NCI-H526 (cell line): ENCODE measurements at places on chromosomes 3 and 15.

GRCh38 chr15:38854506-38854905 lies 289.9 kb upstream of the RASGRP1 start:
- DNase-seq, result no peak

- peak; percentile 51 for DNase-seq
Measured at GRCh38 chr3:172875039-172875438, 124.5 kb downstream of the ECT2 start.

DNA sequence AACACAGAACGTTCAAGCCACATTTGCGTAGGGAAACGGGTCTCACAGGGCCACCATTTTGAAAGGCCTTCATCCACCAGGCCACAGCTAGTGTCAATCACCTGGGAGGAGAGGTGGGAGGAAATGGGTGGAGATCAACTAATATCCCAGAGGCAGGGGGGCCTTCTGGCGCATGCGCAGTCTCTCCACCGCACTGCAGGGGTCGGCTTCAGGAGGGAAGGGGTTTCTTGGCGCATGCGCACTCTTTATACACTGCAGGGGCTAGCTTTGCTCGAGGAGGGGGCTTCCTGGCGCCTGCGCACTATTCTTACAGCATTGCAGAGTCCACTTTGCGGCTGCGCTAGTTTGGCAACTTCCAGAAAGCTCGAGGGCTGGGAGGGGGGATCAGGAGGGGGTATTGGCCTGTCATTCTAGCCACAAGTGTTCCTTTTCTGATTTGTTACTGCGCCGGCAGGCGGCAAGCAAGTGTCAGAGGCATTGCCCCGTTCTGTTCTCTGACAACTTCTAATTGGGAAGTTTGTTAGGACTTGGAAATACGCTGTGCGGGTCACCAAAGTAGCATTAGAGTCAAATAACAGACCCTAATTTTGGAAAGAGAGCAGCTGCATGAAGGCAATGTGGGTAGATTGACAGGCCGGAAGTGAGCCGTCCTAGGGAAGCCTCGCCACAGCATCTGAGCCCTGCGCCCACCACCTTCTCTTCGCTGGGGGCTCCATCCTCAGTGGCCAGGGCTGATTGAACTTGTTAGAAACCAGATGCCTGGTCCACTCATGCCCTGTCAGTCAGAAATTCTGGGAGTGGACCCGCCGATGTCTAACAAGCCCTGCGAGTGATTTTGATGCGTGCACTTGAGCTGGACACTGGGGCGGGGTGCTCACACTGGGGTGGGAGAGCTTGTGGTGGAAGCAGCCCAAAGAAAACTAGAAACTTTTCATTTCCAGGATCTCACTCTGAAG lies 173.5 kb upstream of the NDN start:
- no peak for DNase-seq

DNA sequence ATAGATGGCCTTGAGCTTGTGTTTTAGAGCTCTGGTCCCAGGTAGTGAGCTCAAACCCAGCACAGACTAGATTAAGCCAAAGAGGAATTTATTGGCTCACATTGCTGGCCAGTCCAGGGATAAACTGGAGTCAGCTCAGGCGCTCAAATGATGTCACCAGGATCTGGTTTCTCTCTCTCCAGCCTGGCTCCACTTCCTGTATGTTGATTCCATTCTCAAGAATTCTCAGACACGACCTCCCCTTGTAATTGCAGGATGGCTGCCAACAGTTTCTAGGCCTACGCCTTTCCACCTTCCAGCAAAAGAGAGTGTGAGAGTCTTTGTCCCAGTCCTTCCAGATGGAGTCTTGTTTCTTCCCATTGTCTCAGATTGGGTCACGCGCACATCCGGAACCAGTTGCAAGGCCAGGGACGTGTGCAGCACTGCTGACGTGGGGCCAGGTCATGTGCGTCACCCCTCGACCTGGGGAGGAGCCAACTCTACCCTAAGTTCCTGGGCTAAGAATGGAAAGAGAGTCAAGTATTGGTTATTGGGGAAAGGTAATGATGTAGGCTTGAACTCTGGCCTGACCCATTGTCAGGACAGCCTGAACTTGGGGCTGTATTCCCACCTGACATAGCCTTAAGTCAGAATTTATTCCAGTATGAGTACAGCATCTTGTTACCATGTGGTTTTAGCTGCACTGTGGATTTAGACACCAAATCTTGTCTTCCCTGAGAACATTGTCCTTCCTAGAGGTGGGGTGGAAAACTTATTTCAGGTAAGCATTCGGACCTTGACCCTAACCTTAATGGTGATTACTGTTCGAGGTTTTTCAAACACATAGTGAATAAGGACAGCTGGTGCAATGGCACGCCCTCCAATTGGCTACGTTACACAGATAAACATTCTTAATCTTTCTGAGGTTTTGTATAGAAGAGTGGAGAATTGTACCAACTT lies 31.6 kb downstream of the CACNA1D start:
- no peak for DNase-seq

DNA sequence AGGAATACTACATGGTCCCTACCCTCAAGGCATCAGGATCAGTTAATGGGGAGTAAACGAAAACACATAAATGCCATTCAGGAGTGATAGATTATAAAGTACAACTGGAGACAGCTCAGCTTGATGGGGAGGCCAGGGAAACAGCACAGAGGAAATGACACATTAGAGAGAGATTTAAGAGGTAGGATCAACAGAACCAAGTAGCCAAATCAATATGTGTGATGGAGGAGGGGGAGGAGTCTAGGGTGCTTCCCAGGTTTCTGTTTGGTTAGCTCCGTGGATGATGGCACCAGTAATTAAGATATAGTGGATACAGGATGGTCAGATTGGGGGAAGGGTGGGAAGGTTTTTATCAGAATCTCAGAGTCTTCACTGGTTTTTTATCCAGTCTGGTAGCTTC lies 229.5 kb upstream of the ROPN1 start:
- DNase-seq, result no peak

DNA sequence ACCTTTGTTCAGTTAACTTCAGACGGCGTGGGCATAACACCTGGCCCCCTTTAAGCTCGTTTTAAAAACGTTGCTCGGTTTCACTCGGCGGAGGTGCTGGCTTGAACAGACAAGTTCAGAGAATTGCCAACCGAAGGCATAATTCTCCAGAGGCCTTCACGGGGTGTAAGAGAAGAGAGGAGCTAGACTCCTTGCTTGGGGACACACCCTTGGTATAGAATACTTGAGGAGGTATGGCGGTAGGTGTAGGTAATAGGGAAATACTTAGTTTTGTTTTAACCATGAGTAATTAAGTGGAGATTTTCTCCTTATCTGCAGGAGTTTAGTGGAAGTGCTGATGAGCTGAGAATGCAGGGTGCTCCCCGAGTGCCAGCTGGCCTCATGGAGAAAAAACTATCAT lies 921 bp downstream of the FBXL2 start:
- DNase-seq, result peak; percentile 45

DNA sequence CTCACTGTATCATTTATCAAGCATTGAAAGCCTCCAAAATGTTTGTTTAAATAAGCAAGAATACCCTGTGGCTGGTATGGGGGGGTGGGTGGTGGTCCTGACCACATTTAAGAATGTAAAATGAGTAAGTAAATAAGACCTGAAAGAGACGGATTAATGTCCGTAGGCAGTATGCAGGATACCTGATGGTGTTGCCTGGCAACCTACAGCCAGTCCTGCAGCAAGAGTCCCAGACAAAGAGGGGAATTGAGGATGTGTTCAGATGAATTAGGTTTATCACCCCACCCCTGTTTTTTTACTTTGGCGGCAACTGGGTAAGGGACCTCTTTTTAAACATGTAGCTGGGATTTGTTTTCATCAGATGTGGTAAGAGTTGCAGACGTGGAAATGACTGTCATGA lies 99.8 kb upstream of the BFSP2 start:
- peak; percentile 30 for DNase-seq

DNA sequence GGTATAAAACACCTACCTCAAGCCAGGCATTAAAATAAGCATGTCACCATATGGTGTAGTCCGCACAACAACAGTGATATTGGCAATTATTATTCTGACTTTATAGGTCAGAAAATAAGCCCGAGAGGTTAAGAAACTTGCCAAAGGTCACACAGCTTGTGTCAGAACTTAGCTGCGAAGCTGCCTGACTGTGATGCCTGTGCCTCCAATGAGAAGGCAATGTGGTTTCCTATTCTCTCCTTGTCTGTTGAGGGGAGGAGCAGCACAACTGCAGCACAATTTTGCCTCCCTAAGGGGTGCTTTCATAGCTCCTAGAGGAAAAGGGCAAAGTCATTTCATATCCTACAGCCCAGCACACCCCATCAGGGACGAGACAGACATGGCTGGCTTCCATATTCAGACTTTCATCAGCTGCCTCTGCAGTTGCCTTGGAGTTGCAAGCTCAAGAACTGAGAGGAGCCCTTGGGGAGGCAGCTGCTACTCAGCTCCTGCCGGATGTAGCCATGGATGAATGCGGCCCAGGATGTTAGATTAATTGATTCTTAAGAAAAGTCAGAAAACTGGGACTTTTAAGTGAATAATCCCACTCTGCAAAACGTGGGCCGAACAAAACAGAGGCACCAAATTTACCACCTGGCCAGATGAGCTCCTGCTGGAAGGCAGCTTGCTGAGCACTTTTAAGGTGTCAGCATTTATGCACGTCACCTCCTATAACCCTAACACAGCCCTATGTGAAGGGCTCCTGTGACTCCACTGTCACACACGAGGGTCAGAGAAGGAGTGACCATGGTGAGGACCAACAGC lies 38.5 kb downstream of the MYO5C start:
- DNase-seq, result no peak

DNA sequence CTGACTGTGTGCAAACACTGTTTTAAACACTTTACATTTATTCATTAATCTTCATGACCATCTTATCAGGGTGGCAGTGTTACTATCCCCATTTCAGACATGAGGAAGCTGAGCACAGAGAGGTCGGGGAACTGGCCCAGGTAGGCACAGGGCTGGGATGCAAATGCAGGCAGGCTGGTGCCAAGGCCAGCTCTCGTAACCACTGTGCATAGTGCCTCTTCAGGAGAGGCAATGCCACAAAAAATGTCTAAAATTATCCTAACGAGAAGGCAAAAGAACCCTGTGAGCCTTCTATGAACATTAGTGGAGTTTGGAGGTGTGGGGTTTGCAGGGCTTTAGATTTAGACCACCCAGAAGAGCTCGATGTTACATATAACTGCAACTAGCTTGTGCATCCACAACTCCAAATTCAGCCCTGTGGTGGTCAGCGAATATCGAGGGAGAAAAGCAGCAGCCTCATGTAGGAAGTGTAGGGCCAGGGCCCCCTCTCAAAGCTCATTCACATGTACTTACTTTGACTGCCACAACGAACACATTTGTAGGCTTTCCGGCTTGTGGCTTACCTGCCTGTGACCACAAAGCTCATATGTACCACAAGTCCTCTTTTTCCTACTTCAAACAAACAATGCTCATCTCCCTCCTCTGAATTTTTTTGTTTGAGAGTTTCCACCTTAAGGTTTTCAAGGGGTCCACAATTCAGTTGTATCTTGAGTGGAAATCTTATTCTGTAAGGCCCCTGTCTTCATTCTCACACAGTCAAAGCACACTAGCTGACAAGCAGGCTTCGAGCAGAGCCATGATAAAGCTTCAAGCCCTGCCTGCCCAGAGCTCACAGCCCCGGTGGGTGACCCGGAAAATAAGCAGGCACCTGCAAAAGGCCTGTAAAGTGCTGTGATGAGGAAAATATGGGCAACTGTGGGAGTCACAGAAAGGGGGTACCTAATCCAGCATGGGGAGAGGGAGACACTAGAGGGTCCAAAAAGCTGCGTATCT lies 722.9 kb upstream of the CFAP20DC start:
- DNase-seq, result no peak

- no peak for DNase-seq
Measured at GRCh38 chr3:113157408-113158030, 53.8 kb upstream of the BOC start.

DNA sequence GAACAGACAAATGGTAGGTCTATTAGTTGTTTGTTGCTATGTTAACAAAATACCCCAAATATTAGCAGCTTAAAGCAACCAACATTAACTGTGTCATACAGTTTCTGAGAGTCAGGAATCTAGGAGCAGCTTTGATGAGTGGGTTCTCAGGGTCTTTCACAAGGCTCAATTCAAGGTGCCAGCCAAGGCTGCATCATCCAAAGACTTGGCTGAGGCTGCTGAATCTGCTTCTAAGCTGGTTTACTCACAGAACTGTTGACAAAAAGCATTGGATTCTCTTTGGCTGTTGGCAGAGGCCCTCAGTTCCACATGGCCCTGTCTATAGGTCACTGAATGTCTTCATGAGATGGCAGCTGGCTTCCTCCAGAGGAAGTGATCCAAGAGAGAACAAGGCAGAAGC lies 40.3 kb upstream of the TSC22D2 start:
- DNase-seq, result no peak

DNA sequence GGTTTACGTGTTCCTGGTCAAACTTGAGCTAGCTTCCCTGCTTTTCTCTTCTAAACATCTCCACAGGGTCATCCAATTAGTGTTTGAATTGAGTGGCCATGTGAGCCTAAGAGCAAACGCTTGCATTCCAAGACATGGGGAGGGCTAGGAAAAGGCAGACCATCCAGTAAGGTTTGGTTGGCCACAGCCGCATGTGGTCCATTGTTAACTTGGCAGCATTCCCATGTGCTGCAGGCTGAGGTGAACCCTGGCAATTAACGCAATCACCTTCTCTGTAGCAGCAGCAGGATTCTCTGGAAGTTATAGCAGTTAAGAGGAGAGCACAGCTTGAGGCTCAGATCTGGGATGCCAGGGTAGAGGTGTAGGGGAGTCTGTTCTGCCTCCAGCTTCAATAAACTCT lies 502.2 kb upstream of the LMCD1 start:
- no peak for DNase-seq

GRCh38 chr3:119911748-119912147 lies 129.8 kb downstream of the NR1I2 start:
- DNase-seq, result no peak

DNA sequence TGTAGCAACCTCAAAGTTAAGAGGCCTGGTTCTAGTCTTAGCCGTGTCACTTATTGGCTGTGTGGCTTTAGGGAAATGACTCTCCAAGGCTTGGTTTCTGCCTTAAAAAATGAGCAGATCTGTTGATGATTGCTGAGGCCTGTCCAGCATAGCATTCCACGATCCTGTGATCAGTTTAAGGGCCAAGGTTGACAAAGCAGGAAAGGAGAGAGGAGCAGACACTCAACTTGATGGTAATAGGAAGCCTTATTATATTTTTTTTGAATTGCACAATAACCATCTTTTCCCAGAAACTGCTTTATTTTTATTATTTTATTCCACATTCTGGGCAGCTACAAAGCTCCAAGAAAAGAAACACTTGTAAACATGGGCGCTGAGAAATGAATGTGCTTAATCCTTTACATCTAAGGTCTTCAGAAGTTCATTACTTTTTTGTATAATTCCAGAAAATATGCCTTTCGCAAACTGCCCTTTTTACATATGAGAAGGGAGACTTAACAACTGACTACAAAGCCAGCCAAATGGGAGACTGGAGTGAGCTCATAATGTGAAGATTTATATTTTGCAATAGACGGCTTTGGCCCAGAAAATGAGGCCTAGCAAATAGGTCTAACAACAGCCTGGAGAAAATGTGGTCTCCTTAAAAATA lies 241.0 kb downstream of the ATP8B4 start:
- DNase-seq, result no peak
